ENCODE measurements at places on chromosomes 2 and 18. TPM values are rescaled to one million over a fixed set of nuclear protein-coding genes. Genes with fewer than 3 reads are reported as not detected.

GRCh38 chr2:71154798-71155197 lies 24.4 kb downstream of the MPHOSPH10 start:
- H3K27ac ChIP-seq = no peak overlapping the region
- no peak for DNase-seq
- no peak overlapping the region for H3K4me3 ChIP-seq

GRCh38 chr2:108922141-108922915 lies 66.7 kb downstream of the EDAR start:
- no peak overlapping the region for H3K27ac ChIP-seq
- no peaks in the 10 kb centered on the region for H3K4me1 ChIP-seq
- DNase-seq = peak; percentile 5
- H3K27me3 ChIP-seq = no peaks in the 10 kb centered on the region
- H3K36me3 ChIP-seq = no peaks in the 10 kb centered on the region

GRCh38 chr18:78447211-78447610 lies 532.4 kb upstream of the SALL3 start:
- H3K36me3 ChIP-seq = no peaks in the 10 kb centered on the region
- H3K4me1 ChIP-seq = no peaks in the 10 kb centered on the region
- H3K27ac ChIP-seq = no peak overlapping the region
- no peak for DNase-seq
- no peaks in the 10 kb centered on the region for H3K27me3 ChIP-seq
- no peak overlapping the region for H3K4me3 ChIP-seq

GRCh38 chr2:122660786-122661634 lies 905.6 kb downstream of the TSN start:
- no peaks in the 10 kb centered on the region for H3K4me1 ChIP-seq
- H3K27ac ChIP-seq = no peak overlapping the region
- peak; percentile 7 for DNase-seq
- H3K36me3 ChIP-seq = no peaks in the 10 kb centered on the region

DNA sequence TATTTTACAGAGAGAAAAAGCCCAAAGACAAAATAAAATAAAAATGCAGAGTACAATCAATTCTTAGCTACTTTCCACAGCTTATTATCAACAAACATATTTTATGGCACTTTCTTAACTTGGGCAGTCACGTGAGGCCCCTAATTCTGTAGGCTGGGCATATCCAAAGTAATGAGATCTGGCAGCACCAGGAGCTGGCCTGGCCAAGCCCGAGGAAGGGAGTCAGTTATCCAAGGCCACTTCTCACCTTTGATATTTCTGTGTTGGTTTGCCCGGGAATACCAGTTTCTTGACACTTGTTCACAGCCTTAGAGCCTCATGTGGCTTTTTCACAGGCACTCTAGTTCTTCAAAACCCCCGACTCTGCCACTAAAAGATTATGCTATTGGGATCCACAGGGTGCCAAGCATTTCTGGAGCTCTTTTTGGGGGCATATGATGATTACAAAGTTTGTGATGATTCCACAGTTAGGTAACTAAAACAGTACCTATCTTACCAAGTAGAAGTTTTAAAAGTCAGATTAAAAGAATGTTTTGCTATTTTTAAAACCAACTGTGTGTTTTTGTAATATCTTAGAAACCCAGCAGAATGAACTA lies 90.4 kb downstream of the MEP1B start:
- no peak overlapping the region for H3K27ac ChIP-seq
- no peaks in the 10 kb centered on the region for H3K36me3 ChIP-seq
- H3K4me3 ChIP-seq = no peak overlapping the region
- no peaks in the 10 kb centered on the region for H3K27me3 ChIP-seq

DNA sequence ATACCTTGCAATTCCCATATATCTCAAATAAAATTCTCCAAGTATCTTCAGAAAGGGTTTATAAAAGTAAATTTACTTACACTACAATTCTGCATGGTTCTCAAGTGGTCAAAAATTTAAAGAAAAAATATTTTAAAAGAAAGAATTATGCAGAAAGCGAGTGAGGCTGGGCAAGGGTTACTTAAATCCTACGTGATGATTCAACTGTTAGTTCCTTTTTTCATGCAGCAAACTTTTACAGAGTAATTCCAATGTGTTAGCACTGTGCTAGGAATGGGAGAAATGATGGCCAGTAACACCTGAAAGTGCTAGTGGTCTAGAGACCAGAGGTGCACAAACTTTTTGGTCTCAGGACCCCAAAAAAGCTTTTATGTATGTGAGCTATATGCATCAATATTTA lies 133.4 kb downstream of the ATAD2B start:
- no peaks in the 10 kb centered on the region for H3K4me1 ChIP-seq
- DNase-seq = no peak
- no peak overlapping the region for H3K4me3 ChIP-seq
- H3K27me3 ChIP-seq = no peaks in the 10 kb centered on the region
- peaks cover 5% of the 10 kb centered on the region for H3K36me3 ChIP-seq

GRCh38 chr2:128390991-128391630 lies 72.4 kb upstream of the HS6ST1 start:
- no peaks in the 10 kb centered on the region for H3K36me3 ChIP-seq
- no peak overlapping the region for H3K4me3 ChIP-seq
- no peak for DNase-seq
- H3K27me3 ChIP-seq = no peaks in the 10 kb centered on the region

DNA sequence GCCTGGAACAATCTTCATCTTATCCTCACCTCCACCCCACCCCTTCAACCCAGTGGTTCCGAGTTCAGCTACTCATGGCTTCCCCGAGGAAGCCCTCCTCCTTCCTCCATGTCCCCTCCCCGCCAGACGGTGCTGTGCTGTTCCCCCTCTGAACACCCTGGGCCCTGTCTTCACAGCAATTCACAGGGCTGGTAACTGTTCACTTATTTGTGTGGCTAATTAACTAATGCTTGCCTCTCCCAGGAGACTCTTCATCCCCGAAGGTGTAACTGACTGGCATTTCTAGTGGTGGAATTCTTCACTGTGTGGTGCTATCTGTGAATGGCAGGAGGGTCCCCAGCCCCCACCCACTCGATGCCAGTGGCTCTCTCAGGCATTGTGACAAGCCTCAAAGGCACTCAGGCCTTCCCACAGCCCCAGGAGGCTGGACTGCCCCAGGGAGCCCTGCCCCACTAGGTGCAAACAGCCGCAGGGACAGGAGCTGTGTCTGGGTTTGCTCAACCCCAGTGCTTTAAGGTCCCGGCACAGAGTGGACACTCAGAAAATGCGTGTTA lies 133.7 kb upstream of the ID2 start:
- DNase-seq = no peak
- peak overlapping the region; percentile 7 for H3K27ac ChIP-seq
- no peaks in the 10 kb centered on the region for H3K27me3 ChIP-seq
- H3K4me1 ChIP-seq = peaks cover 30% of the 10 kb centered on the region
- H3K36me3 ChIP-seq = no peaks in the 10 kb centered on the region

GRCh38 chr2:109467701-109468100 lies 146.1 kb downstream of the SEPTIN10 start:
- no peak overlapping the region for H3K27ac ChIP-seq
- DNase-seq = no peak
- H3K4me1 ChIP-seq = no peaks in the 10 kb centered on the region
- H3K36me3 ChIP-seq = no peaks in the 10 kb centered on the region
- no peaks in the 10 kb centered on the region for H3K27me3 ChIP-seq

DNA sequence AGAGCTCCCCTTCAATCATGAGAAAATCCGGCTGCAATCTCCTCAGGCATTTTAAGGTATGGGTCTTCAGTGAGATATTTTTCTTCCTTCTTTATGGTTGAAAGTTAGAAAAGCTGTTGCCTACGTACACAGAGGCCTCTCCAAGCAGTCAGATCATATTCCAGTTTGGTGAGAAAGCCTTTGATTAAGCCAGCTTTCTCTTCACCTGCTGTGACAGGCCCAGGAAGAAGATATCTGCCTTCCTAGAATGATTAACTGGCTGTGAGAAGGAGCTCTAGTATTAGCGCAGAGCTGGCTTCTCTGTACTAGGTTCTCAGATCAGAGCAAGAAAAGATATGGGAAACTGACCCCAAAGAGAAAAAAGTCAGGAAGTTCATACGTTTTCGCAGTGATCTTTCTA lies 585.0 kb upstream of the CHAC2 start:
- DNase-seq = peak; percentile 5
- no peaks in the 10 kb centered on the region for H3K27me3 ChIP-seq
- H3K4me3 ChIP-seq = no peak overlapping the region
- no peak overlapping the region for H3K27ac ChIP-seq

DNA sequence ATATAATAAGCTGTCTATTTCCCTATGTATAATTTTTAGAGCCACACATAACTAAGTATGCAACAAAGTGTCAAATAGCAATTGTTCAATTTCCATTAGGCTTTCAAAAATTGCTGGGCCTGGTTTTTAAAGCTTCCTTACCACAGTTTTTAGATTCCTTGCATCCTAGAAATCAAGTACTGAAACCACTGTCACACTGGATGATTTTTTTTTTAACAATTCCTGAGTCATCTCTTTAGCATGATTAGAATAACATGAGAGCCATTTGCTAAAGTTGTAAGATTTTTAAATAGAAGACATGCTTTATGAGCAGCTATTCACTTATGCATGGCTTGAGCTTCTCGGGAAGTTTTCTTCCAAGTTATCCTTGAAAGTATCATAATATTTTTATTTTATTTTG lies 319.5 kb upstream of the NXPH2 start:
- H3K27me3 ChIP-seq = no peaks in the 10 kb centered on the region
- DNase-seq = no peak
- no peak overlapping the region for H3K4me3 ChIP-seq

- no peaks in the 10 kb centered on the region for H3K4me1 ChIP-seq
- H3K27me3 ChIP-seq = no peaks in the 10 kb centered on the region
- H3K27ac ChIP-seq = no peak overlapping the region
- peak; percentile 89 for DNase-seq
Measured at GRCh38 chr2:218839430-218839829, 7.8 kb upstream of the PRKAG3 start.

GRCh38 chr2:74544634-74545033 lies 9.1 kb downstream of the LOXL3 start:
- H3K27ac ChIP-seq = no peak overlapping the region
- no peak for DNase-seq
- no peaks in the 10 kb centered on the region for H3K4me1 ChIP-seq

DNA sequence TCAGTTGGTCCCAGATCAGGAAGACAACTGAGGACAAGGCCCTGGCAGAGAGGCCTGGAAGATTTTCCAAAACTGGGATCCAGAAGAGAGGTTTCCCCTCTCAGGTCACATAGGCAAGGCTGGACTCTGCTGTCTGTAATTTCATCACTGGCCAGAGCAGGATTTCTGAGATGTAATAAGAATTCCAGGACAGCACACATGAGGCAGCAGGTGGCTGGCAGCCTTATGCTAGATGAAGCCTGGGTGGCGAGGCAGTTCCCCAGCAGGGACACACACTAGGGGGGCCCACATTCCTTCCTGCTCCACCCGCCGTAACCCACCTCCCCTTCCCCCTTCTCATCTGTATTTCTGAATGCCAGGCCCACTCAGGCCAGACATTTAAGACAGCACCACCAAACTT lies 98.6 kb downstream of the HNRNPLL start:
- no peaks in the 10 kb centered on the region for H3K36me3 ChIP-seq
- H3K4me3 ChIP-seq = no peak overlapping the region
- H3K4me1 ChIP-seq = peaks cover 9% of the 10 kb centered on the region
- no peak for DNase-seq
- H3K27me3 ChIP-seq = no peaks in the 10 kb centered on the region

The RALBP1 gene
- total RNA-seq = 52.1 TPM

The HJURP gene
- 14.3 TPM for total RNA-seq

The STEAP3 gene
- total RNA-seq = 3.8 TPM
